ENCODE measurements at places on chromosomes 16 and 17. TPM values are rescaled to one million over a fixed set of nuclear protein-coding genes. Genes with fewer than 3 reads are reported as not detected.

- DNase-seq, result peak; percentile 33
Measured at GRCh38 chr16:11706180-11706742, 36.4 kb downstream of the TXNDC11 start.

The CFDP1 gene
- total RNA-seq, result 15.6 TPM

The ASPA gene
- not detected for total RNA-seq

The IGFALS gene
- total RNA-seq, result not detected

The CSH1 gene
- total RNA-seq, result not detected

DNA sequence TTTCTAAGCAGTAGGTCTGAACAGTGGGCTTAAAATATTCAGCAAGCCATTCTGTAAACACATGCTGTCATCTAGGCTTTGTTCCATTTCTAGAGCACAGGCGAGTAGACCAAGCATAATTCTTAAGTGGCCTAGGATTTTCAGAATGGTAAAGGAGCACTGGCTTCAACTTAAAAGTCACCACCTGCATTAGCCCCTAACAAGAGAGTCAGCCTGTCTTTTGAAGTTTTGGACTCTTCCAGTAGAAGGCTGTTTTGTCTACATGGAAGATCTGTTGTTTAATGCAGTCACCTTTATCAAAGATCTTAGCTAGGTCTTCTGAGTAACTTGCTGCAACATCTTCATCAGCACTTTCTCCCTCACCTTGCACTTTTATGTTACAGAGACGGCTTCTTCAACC is 36.6 kb downstream of the TTC19 start:
- DNase-seq, result no peak

The SRCAP gene
- 4.5 TPM for total RNA-seq

- DNase-seq, result no peak
Measured at GRCh38 chr17:73989671-73990070, 213.8 kb upstream of the RPL38 start.

The MPO gene
- total RNA-seq, result not detected

The ASB16 gene
- not detected for total RNA-seq

- DNase-seq, result no peak
Measured at GRCh38 chr16:22634954-22635353, 124.3 kb downstream of the NPIPB5 start.

GRCh38 chr17:21096874-21097273 is 29.9 kb upstream of the DHRS7B start:
- DNase-seq, result no peak

DNA sequence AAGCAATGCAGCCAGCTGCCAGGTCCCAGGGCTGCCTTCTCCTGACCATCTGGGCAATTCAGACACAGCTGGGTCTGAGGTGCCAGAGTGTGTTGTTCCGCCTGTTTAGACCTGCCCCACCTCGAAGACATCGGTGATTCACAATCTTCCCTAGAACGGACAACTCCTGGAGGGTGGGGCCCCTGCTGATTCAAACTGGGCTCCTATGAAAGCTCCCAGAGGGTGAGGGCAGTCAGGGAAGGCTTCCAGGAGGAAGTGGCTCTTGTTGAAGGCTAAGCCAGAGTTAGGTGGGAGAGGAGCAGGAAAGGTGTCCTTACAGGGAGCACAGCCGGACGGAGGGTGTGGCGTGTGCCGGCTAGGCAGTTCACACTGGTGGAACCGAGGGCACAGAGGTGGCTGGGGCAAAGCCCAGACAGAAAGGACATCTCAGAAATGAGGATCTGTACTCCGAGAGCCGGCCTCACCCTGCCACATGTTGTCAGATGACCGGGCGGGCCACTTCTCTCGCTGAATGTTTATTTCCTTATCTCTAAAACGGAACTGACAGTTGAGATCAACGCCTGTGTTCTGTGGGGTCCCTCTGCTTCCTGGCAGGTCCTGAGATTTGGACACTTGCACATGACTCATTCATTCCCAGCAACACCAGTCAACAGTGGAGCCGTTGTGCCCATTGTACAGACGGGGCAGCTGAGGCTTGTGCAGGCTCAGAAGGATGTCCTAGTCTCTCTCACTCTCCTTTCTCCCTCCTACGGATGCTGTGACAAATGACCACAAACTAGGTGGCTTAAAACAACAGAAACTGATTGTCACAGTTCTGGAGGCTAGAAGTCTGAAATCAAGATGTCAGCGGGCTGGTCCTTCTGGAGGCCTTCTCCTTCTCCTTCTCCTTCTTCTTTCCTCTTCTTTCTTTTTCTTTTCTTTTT is 26.9 kb upstream of the LITAF start:
- DNase-seq, result no peak

- DNase-seq, result no peak
Measured at GRCh38 chr17:29246628-29247027, at the start of gene CRYBA1. Gene CRYBA1 (plus strand): TSS chr17:29246859. CDS start chr17:29246864, 5 bp downstream.

DNA sequence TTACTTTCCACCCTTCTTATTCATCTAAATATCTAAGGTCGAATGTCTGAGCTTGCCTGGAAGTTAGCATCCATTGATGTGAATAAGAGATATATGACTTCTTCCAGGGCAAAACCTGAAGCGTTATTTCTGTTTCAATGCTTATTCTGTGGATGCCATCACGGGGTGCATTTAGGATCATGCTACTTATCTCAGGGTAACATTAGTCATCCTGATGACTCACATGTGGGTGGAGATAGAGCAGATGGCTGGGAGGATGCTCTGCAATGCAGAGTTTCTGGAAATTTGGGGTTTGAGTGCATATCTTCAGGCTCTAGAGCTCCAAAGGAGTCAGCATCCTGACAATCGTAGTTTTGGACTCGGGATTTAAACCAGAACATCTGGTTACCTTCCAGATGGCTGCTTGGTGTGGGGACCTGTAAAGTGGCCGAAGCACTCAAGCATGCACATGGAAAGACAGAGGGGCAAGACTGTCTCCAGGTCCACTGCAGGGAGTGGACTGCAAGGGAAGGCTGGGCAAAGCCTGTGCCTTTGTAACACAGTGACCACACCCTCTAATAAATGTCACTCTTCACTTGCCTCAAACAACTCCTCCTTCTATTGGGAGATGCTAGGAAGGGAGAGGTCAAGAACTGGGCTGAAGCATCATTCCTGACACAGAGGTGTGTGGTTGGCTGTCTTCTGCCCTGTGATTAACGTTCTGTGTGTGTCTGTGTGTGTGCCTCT is 175.2 kb upstream of the SALL1 start:
- DNase-seq, result peak; percentile 87

DNA sequence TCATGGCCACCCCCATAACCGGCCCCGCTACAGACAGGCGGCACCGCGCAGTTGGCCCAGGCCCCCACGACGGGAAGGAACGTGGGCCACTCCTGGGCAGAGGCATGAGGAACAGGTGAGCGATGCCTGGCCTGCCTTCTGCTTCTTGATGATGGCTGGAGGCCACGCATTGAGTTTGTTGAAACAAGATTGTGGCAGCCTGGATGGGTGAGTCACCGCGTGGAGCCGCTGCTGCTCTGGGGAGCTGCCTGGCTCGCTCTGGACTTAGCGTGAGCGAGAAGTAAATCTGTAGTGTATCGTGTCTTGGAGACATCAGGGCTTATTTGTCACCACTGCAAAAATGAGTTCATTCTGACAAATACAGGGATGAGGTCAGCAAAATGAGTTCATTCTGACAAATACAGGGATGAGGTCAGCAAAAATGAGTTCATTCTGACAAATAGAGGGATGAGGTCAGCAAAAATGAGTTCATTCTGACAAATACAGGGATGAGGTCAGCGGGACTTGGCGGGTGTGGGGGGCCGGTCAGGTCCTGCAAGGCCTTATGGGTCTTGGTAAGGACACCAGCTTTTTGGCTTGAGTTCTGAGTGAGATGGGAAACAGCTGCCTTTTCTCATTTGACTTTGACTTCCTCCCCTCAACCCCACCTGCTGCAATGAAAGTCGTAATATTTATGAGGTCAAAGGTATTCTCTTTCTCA is 93.0 kb downstream of the SEC14L1 start:
- peak; percentile 89 for DNase-seq

DNA sequence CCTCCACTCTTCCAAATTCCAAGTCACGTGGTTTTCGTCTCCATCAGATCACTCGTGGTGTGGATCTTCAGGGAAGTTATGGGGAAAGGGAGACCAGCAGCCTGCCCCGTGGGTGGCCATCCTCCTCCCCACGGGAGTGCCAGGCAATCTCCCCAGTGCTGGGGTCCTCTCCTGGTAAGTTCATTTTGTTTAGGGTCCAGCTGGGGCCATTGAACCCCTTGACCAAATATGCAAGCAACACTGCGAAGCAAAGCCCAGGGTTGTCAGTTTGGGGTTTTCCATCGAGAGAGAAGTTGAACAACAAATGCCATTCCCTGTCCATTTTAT is 4.1 kb upstream of the LCMT1 start:
- no peak for DNase-seq

GRCh38 chr17:8466456-8466855 is 30.8 kb downstream of the NDEL1 start:
- DNase-seq, result peak; percentile 56

The SRL gene
- under 0.01 TPM for total RNA-seq

- DNase-seq, result peak; percentile 37
Measured at GRCh38 chr16:50763211-50763610, 21.3 kb downstream of the CYLD start.

The NUDT21 gene
- total RNA-seq, result 166 TPM

DNA sequence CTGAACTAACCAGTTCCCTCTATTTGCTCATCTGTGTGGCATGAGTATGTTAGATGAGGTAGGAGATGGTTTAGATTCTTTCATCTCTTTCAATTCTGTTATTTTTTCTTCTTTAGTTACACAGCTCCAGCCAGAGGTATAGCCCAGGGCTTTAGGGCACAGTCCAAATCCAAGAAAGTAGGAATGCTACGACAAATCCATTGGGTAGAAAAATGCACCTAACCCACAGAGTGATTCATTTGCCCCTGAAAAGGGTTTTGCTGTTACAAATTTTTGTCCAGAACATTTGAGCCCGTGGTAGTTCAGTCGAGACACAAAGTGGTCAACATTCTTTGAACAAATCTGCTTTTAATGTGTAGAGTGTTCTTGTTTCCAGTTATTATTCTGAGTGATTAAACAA is 250.7 kb downstream of the HS3ST3A1 start:
- peak; percentile 69 for DNase-seq

DNA sequence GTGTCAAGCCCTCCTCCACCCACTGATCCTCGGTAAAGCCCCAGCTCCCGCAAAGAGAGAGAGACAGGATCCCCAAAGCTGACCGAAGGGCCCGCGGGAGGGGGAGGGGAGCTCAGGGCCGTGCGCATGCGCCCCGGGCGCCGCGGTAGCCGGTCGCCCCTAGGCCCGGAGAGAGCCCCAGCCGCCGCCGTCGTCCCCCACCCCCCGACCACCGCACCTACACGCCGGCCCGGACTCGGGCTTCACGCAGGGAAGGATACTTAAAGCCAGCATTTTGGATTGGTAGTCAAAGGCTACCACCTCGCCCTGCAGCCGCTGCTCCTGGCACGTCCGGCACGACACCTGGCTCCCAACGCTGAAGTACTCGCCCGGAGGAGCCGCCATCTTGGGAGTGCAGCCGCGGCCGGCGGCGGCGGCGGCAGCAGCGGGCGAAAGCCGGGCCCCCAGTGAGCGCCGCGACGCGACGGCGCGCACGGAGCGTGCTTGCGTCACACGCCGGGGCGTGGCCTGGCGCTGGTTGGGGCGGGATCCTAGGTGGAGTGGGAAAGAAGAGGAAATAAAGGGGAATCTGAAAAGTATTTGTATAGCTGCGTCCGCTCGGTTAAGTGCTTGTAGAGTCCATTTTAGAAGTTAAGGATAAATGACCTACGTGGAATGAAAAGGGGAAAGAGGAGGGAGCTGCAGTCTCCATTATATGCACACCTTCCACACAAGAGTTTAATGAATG is at the start of gene LSM12:
LSM12 (minus strand) TSS at position 468 of the 727 bp plus-strand sequence; CDS start at position 384, 84 bp downstream.
- peak; percentile 88 for DNase-seq

GRCh38 chr16:86270696-86271095 is 239.6 kb upstream of the FOXF1 start:
- DNase-seq, result no peak

- no peak for DNase-seq
Measured at GRCh38 chr16:57265850-57266530, 18.5 kb downstream of the PLLP start.

GRCh38 chr16:2769100-2769529 is 8.0 kb downstream of the ELOB start:
- DNase-seq, result no peak

The ALOX12B gene
- total RNA-seq, result not detected

The CASKIN2 gene
- total RNA-seq, result 2.9 TPM

The SMIM22 gene
- total RNA-seq, result not detected

- peak; percentile 55 for DNase-seq
Measured at GRCh38 chr17:42276359-42276608, at the start of gene STAT5B. Gene STAT5B (minus strand): TSS chr17:42276391. CDS start chr17:42232127, 44,264 bp downstream.

The LPO gene
- not detected for total RNA-seq

The CLN3 gene
- 3.3 TPM for total RNA-seq

The MPV17L gene
- not detected for total RNA-seq

DNA sequence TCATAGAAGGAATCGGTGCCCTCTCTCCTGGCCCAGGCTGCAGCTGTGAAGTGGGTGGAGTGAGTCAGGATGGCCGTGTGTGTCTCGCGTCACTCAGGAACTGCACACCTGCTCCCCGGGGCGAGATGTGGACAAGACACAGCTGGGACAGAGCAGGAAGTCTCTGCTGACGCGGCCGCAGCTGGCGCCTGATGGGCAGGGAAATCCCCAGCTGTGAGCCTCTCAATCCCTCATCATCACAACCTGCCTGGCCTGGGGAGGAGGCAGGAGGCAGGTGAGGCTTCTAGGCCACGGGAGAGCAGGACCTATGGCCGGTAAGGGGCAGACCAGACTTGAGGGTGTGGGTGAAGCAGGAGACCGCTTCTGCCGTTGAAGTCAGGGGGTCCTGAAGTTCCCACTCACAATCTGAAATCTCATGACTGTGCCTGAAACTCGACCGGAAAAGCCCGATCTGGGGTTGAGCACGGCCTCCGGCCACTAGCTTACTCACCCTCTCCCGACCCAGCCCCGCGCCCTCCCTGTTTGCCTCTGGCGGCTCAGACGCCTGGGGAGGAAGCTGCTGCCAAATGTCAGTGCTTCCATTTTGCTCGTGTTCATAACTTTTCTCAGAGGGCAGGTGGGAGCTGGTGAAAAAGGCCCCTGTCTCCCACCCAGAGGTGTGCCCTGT is 1.1 kb upstream of the TRPV3 start:
- peak; percentile 92 for DNase-seq
